ENCODE measurements at places on chromosomes 13 and 19. TPM values are rescaled to one million over a fixed set of nuclear protein-coding genes. Genes with fewer than 3 reads are reported as not detected.
A peak's percentile ranks its signal among the peaks of the same experiment; 100 is the strongest.

- H3K4me1 ChIP-seq = no peaks in the 10 kb centered on the region
- peaks cover 14% of the 10 kb centered on the region for H3K27me3 ChIP-seq
- H3K27ac ChIP-seq = no peak overlapping the region
- no peak overlapping the region for H3K4me3 ChIP-seq
- no peaks in the 10 kb centered on the region for H3K36me3 ChIP-seq
- no peak for DNase-seq
Observed at GRCh38 chr19:7883796-7884570, 4.3 kb upstream of the LRRC8E start.

DNA sequence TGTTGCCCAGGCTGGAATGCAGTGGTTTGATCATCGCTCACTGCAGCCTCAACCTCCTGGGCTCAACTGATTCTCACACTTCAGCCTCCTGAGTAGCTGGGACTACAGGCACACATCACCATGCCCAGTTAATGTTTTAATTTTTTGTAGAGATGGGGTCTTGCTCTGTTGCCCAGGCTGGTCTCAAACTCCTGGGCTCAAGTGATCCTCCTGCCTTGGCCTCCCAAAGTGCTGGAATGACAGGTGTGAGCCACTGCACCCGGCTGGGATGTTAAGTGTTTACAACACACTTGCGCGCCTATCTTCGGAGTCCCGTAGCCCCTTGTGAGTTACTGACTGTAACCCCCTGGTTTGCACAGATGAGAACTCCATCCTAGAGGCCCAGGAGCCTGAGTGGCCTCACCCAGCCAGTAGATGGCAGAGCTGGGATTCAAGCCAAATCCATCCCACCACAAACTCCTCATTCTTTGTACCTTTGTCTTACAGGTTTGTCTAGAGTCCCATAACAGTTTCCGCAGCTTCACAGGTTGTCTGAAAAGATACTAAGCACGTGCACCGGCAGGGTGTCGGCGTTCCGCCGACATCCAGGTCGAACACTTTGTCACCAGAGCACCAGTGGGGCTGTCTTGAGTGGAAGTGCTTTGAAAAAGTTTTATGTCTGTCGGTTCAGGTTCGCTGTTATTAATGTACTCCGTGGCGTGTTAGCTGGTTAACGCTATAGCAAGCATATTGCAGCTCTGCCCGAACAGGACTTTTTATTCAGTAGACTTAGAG lies 14.7 kb downstream of the MAG start:
- H3K4me3 ChIP-seq = no peak overlapping the region
- no peaks in the 10 kb centered on the region for H3K36me3 ChIP-seq
- no peaks in the 10 kb centered on the region for H3K4me1 ChIP-seq
- H3K27ac ChIP-seq = no peak overlapping the region
- no peaks in the 10 kb centered on the region for H3K27me3 ChIP-seq

GRCh38 chr19:18253716-18254115 lies 20.5 kb downstream of the IQCN start:
- H3K27me3 ChIP-seq = no peaks in the 10 kb centered on the region
- no peaks in the 10 kb centered on the region for H3K36me3 ChIP-seq
- H3K4me3 ChIP-seq = no peak overlapping the region
- peaks cover 14% of the 10 kb centered on the region for H3K4me1 ChIP-seq
- H3K27ac ChIP-seq = no peak overlapping the region

- no peak for DNase-seq
- H3K4me1 ChIP-seq = peaks cover 18% of the 10 kb centered on the region
- H3K4me3 ChIP-seq = peak overlapping the region; percentile 57
- peak overlapping the region; percentile 32 for H3K27ac ChIP-seq
- no peaks in the 10 kb centered on the region for H3K27me3 ChIP-seq
Observed at GRCh38 chr19:17555929-17556813, 722 bp downstream of the COLGALT1 start.

DNA sequence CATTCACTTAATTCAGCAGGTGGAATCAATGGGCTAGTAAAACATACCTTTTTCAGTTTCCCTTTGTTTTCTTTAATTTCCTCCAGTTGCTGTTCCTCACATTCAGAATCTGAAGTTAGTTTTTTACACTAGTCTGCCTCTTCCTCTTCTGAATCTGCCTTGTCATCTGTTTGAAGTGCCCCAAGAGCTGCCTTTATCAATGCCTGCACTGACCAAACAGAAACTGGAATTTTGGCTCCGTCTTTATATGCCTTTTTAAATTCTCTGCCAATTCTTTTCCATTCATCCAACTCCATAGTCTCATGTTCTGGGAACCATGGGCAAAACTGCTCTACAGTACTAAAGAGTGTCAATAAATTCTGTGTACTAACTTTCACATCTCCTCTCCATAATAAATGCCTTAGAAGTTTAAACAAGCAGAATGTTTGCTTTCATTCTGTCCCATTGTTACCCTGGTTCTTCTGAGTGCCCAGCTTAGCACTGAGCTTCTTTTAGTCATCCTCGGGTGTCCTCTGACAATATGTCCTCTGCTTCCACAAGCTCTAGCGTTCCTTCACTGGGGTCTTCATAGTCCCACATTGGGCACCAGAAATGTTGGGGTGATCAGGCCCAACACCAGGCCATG lies 154.2 kb downstream of the ZNF486 start:
- no peaks in the 10 kb centered on the region for H3K27me3 ChIP-seq
- no peak overlapping the region for H3K27ac ChIP-seq
- H3K4me1 ChIP-seq = no peaks in the 10 kb centered on the region
- no peak overlapping the region for H3K4me3 ChIP-seq
- no peaks in the 10 kb centered on the region for H3K36me3 ChIP-seq

DNA sequence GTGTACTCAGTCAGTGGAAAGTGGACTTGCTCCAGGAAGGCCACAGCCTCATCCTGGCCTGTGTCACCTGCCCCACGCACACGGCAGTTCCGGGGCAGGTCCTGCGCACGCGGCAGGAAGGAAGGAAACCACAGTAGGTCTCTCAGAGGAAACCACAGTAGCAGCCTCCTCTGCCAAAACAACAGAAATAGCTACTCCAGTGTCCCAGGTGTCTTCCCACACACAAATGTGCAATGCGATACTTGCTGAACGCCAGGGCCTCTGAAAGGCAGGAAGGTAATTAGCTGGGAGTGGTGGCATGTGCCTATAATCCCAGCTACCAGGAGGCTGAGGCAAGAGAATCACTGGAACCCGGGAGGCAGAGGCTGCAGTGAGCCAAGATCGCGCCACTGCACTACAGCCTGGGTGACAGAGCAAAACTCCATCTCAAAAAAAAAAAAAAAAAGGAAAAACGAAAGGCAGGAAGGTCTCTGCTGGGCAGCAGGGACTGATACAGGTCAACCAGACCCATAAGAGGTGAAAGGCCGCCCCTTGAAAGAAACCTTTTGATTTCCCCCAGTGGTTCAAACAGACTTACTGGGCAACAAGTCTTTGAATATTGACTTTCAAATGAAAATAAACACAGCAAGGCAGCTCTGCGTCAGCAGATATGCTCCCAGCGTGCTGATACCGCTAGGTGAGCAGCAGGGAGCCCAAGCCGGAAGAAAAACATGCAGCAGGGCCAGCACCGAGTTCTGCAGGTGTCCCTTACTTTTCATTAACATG lies 49.5 kb downstream of the CRYL1 start:
- no peak overlapping the region for H3K4me3 ChIP-seq
- H3K36me3 ChIP-seq = no peaks in the 10 kb centered on the region
- H3K4me1 ChIP-seq = peaks cover 25% of the 10 kb centered on the region
- peak; percentile 90 for DNase-seq
- peak overlapping the region; percentile 52 for H3K27ac ChIP-seq

- H3K4me3 ChIP-seq = no peak overlapping the region
- H3K4me1 ChIP-seq = no peaks in the 10 kb centered on the region
Observed at GRCh38 chr19:13917888-13918406, 11.9 kb downstream of the CC2D1A start.

DNA sequence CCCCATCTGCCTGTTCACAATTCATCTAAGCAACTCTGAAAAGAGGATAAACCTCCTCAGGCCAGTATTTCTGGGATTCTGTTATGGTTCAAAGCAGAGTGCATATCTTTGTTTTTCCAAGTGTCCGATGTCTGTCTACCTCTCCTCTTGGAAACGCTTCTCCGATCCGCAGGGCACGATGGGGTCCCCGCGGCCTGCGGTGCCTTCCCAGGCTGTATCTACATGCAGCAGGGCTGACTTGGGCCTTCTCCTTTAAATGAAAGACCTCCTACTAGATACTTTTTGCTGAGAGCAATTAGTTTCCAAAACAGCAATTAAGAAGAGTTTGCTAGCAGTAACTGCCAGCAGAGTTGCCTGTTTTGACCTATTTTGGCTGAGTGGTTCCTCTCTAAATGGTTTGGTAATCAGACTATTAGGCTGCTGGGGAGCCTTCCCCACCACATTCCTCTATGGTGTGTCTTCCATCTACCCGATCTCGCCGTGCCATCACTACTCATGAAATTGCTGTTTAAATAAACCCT lies 23.5 kb downstream of the COL4A2 start:
- H3K27me3 ChIP-seq = no peaks in the 10 kb centered on the region
- H3K27ac ChIP-seq = no peak overlapping the region

DNA sequence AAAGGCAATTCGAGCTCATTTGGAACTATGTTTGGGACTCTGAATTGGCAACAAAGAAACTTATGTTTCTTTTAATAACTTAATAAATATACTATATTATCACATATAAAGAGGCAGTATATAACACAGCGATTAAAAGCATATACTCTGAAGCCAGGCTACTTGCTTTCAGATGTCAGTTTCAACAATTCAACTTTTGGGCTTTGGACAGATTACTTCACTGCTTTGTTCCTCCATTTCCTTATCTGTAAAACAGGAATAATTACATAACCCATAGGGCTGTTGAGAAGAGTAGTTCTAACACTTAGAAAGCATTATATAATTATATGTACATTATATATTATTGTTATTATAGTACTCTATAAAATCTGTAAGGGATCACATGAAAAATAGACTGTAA lies 107.2 kb downstream of the EDNRB start:
- no peak overlapping the region for H3K4me3 ChIP-seq
- no peaks in the 10 kb centered on the region for H3K27me3 ChIP-seq
- H3K4me1 ChIP-seq = no peaks in the 10 kb centered on the region
- DNase-seq = no peak

- peak overlapping the region; percentile 33 for H3K4me3 ChIP-seq
- no peaks in the 10 kb centered on the region for H3K27me3 ChIP-seq
Observed at GRCh38 chr13:50513300-50513877, 330.1 kb downstream of the DLEU7 start.

DNA sequence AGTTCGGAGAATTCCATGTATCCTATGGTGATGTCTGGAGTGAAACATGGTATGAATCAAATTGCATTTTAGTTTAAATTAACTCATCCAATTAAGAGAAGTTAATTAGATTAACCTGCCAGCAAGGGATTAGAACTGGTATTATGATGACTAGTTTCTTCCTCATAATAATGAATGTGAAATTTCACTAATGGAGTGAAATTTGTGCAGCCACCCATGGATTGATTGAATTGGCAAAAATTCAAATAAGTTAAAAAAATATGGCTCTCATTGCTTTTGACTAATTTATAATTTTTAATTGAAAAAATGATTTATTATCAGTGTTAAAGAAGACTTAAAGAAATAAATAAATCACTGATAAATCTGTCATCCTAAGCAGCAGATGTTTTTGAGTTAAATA lies 232.0 kb downstream of the KCNRG start:
- no peak for DNase-seq
- no peaks in the 10 kb centered on the region for H3K36me3 ChIP-seq
- H3K27ac ChIP-seq = no peak overlapping the region
- H3K27me3 ChIP-seq = no peaks in the 10 kb centered on the region
- peaks cover 21% of the 10 kb centered on the region for H3K4me1 ChIP-seq

- DNase-seq = no peak
- H3K27ac ChIP-seq = no peak overlapping the region
- H3K4me3 ChIP-seq = no peak overlapping the region
- no peaks in the 10 kb centered on the region for H3K27me3 ChIP-seq
- H3K4me1 ChIP-seq = peaks cover 60% of the 10 kb centered on the region
Observed at GRCh38 chr19:10744801-10745293, 27.0 kb downstream of the DNM2 start.

DNA sequence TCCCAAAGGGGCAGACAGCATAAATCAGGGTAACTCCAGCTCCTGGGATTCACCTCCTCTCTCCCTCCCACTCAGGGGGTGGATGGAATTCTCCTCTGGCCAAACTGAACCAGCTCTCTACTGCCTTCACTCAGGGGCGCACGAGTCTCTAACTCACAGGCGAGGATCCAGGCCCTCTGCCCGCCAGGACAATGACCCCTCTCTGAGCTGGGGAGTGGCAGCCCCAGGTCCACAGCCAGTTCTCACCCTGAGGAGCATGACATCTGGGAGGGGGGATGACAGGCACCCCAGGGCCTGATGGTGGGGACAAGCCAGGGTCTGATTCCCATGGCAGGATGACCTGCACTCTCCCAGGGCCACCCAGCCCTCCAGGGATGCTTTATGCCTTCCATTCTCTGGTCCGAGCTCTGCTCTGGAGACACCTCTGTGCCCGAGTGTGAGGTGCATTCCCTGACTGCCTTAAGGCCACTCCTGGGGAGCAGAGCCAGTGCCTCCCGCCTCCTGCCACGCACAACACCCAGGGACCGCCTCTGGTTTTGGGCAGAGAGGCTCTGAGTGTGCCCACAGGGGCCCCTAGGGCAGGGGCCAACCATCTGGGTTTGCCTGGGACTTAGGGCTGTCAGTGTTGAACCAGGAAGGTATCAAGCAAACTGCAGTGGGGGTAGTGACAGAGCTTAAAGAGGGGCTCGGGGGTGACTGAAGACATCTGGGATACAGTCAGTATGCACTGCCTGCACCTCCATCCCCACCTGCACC lies 66.2 kb downstream of the GNG7 start:
- H3K4me1 ChIP-seq = peaks cover 24% of the 10 kb centered on the region
- no peaks in the 10 kb centered on the region for H3K36me3 ChIP-seq
- H3K27ac ChIP-seq = no peak overlapping the region
- no peaks in the 10 kb centered on the region for H3K27me3 ChIP-seq
- no peak for DNase-seq
- H3K4me3 ChIP-seq = no peak overlapping the region

DNA sequence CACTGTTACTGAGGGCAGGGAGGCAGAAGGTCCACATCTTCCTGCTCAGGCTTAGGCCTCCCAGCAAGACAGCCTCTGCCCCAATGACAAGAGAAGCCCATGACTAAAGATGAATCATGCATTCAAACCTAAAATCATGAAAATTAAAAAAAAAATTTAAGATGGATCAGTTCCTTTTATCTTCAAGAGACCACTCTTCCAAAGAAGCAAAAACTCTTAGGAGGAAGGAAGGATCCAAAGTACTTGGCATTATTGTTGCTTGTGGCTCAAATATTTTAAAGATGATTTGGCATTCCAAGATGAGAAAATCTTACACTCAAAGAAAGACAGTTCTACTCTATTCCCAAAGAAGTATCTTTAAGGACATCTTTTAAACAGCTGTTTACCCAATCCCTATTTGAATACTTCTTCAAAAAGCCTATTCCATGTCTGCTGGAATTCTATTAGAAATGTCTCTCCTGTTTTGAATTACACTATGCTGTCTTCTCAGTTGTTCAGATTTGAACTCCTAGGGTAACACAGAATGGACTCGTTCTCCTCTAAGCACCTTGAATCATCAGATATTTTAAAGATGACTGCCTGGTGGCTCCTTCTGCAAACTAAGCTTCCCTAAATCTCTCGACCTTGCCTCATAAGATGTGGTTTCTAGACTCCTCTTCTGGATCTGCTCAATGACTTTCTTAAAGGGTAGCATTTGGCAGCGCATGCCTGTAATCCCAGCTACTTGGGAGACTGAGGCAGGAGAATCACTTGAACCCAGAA lies 7.0 kb downstream of the SERP2 start:
- no peaks in the 10 kb centered on the region for H3K4me1 ChIP-seq
- no peaks in the 10 kb centered on the region for H3K27me3 ChIP-seq
- no peak for DNase-seq

STOML3 gene
- total RNA-seq = not detected

VSTM2B gene
- total RNA-seq = not detected

KIR2DL4 gene
- 14.5 TPM for total RNA-seq

PROZ gene
- total RNA-seq = 0.82 TPM

Data from natural killer cell (primary cell).